Renal cortex interstitium (tissue), 15 donors: ENCODE measurements at places on chromosomes 4 and X.

- no peak for DNase-seq
Measured at GRCh38 chr4:156019246-156019645, 65.6 kb upstream of the CTSO start.

DNA sequence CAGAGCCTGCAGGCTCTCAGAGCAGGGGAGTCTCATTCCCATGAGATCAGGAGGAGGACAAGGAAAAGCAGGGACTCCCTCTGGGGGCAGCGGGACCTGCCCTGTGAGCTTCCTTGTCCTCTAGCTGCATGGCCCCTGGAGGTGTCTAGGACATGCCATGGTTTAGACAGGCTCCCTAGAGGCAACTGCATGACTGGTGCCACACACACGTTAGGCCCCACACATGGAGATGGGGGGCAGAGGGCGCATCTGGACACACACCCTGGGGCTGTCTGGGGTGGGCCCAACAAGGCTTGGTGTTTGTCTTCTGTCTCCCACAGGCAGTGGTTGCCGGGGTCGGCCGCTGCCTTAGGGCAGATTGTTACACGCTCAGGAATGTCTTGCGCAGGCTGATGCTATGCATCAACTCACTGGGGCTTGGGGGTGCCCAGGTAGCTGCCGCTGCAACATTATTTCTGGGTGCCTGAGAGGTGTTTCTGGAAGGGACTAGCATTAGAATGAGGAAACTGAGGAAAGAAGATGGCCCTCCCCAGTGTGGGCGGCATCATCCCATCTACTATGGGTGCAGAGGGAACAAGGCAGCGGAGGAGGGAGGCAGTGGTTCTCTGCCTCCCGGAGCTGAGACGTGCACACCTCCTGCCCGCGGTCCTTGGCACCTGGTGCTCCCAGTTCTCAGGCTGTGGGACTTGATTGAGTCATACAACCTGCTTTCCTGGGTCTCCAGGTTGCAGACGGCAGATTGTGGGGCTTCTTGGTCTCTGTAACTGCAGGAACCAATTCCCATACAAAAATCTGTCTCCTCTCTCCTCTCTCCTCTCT lies 32.1 kb upstream of the GPR78 start:
- DNase-seq, result no peak

GRCh38 chr4:139972305-139972704 lies 181.7 kb downstream of the MAML3 start:
- DNase-seq, result no peak

DNA sequence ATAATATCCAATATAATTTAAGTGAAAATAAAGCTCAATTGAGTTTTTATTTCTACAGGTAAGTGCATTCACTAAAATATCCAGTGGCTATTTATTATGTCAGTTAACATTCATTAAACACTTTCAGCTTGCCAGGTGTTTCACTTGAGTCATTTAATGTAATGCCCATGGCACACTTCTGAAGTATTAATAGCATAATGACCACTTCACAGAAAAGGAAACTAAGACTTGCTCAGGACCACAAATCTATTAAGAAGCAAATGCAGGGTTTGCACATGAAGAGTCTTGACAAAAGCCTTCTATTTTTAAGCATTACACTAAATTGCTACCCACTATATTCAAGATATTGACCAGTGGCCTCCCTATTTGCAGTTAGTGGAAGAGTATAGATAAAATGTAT lies 612.7 kb downstream of the KCTD8 start:
- DNase-seq, result no peak

DNA sequence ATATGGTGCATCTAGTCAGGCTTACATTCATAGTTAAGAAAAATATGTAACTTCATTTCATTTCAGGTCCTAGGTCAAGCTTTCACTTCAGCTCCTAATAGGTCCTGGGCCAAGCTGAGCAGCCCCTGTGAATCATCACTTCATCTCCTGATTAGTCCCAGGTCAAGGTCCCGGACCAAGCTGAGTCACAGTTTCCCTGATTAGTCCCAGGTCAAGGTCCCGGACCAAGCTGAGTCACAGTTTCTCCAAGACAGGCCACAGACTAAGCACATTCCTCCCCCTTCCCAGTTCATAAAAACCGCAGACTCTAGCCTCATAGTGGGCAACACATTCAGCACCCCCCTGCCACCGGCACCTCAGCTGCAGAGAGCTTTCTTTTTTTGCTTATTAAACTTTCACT lies 1331.8 kb downstream of the PCDH19 start:
- DNase-seq, result no peak

DNA sequence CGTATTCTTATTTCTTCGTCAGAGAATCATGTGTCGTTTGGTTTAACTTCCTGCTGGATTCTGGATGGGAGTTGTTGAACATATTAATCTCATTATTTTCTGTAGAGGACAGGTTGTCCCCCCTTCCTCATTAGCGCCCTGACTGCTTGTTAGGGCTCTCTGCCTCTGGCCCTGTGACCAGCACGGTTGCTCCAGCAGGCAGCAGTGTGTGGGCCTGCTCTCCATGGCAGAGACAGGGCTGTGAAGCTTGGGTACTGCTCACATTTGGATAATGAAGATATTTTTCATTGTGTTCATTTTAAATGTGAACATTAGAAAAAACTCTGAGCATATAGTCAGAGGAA lies 102.7 kb downstream of the KLHL8 start:
- no peak for DNase-seq

DNA sequence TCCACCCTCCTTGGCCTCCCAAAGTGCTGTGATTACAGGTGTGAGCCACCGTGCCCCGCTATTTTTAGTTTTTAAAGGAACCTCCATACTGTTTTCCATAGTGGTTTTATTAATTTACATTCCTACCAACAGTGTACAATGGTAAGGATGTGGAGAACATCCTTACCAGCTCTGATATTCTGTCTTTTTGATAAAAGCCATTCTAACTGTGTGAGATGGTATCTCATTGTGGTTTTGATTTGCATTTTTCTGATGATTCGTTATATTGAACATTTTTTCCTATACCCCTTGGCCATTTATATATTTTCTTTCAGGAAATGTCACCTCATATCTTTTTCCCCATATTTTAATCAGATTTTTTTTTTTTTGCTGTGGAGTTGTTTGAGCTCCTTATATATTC lies 14.2 kb upstream of the TLR2 start:
- no peak for DNase-seq

DNA sequence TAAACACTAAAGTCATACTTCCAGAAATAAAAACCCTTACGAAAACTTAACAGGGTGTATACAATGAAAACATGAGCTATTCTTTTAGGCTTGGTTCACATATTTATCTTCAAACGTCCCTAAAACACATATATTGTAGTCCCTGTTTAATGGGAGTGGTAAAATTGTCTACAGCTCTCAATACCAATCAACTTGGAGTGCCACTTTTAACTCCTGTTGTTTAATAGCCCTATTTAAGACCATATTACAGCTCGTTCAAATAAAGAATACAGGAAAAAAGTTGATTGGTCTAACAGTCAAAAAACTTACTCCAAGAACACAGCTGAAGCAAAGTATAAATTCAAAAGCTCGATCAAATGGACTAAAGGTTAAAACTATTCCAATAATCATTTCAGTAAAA lies 3.9 kb downstream of the UBE2D3 start:
- DNase-seq, result no peak

- no peak for DNase-seq
Measured at GRCh38 chr4:145786261-145786660, 106.3 kb downstream of the C4orf51 start.

- no peak for DNase-seq
Measured at GRCh38 chr4:141464366-141464765, 172.0 kb upstream of the IL15 start.

DNA sequence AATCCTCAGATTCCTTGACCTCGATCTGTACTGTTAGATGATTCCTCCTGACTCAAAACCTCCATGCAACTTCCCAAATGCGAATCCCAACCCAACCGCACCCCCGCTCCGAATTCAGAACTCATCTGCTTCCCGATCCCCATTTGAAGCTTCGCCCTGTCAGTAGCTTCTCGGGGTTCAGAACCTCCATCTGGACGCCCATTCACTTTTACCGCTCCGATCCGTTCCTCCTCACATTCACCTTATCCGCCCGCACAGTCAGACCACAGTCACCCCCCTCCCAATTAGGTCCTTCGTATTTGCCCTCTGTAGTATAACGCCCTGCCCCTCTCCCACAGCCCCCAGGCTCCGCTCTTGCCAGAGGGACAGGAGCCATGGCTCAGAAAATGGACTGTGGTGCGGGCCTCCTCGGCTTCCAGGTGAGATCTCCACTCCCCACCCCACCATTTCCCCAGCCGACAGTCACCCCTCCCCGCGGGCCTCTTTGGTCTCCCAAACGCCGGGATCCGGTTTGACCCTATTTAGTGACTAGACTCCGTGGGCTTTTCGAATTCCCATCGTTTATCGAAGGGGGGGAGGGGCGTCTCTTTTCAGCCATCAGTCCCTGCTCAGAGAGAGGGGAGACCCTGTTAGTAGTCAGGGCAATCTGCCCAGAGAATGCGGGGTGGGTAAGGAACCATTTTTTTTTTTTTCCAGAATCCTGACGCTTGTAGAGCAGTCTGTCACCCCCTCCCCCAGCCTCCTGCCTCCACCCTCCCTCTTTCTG lies 691 bp downstream of the MAGED1 start:
- DNase-seq, result peak; percentile 44

DNA sequence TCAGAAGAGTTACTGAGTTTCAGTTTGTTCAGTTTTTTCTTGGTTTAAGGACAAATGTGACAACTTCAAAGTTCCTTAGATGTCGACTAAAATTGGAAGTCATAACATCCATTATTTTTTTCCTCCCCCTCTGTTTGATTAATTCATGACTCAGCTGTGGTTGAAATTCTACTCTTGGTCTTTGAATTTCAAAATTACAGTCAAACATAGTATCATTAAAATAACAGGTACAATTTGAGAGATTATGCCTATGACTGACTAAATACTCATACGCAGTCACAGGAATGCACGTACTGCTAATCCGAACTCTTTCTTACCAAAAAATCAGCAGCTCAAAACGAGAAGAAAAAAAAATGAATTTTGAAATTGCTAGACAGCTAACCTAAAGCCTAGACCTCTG lies 1434.8 kb downstream of the RAPGEF2 start:
- DNase-seq, result no peak

- no peak for DNase-seq
Measured at GRCh38 chr4:13539619-13540445, 4.5 kb downstream of the NKX3-2 start.

DNA sequence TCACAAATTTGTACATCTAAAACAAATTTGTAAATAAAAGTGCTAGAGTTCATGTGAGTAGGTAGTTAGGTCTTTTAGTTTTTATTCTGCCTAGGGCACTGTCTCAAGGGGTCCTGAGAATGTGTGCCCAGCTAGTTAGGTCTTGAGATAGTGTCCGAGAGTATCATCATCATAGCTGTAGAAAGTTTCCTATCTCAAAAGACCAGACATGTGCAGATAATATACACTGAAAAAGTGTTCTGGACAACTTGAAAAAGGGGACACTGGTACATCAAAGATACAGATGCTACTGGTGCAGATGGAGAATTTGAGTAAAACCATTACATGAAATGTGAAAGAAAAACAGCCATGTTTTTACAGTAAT lies 1.8 kb upstream of the ZCCHC4 start:
- no peak for DNase-seq

GRCh38 chr4:58301376-58301999 lies 1191.3 kb upstream of the IGFBP7 start:
- DNase-seq, result no peak

GRCh38 chr4:1400831-1401408 lies 5.3 kb downstream of the NKX1-1 start:
- no peak for DNase-seq

- DNase-seq, result no peak
Measured at GRCh38 chr4:76201276-76201675, 12.3 kb downstream of the SCARB2 start.

DNA sequence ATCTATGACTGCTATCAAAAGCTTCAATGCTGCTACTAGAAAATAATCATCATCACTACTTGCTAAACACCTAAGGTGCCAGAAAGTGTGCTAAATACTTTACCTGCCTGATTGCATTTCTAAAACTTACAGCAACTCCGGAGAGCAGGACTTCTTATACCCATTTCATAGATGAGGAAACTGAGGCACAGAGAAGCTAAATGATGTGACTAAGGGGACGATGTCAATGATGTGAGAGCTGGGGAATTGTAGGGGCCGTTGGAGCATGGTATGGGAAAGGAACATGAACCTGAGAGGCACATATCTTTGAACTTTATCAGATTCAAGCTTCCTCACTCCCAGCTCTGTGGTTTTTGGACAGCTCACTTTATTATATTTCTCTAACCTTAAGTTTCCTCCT lies 38.7 kb downstream of the CCKAR start:
- DNase-seq, result no peak

- DNase-seq, result no peak
Measured at GRCh38 chr4:141117935-141118334, 15.3 kb downstream of the RNF150 start.

DNA sequence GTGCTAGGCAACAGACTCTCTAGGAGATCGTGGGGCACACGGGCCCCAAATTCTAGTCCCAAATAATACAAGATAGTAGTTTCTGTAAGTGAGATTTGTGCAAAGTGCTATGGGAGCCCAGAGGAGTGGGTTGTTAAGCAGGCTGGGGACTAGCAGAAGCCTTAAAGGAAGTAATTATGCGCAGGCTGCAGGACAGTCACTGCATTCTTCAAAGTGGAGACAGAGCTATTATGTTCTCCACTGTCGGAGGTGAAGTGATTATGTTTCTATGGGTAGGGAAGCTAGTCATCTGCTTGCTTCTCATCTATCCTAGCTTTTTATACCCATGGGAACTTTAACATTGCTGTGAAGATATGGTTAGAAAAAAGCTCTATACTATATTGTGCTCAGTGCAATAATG lies 154.2 kb downstream of the CPE start:
- no peak for DNase-seq

- no peak for DNase-seq
Measured at GRCh38 chr4:180993244-180993836, 1249.9 kb upstream of the TENM3 start.

DNA sequence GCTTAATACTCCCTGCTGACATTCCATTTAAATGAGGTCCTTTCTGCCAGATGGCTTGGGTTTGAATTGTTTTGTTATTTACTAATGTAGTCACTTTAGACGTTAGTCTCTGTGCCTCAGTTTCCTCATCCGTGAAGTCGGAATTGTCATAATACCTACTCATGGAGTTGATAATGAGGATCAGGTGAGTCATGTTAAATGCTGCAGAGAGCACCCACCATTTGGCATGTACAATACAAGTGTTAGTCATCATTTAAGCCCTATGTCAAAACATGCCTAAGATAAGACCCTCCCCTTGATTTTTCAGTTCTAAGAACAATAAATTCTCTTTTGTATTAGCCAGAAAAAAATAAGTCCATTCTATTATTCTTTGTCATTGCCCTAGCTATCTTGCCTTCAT lies 534.8 kb upstream of the HTR2C start:
- no peak for DNase-seq

- DNase-seq, result no peak
Measured at GRCh38 chr4:93897559-93897958, 69.0 kb downstream of the ATOH1 start.

DNA sequence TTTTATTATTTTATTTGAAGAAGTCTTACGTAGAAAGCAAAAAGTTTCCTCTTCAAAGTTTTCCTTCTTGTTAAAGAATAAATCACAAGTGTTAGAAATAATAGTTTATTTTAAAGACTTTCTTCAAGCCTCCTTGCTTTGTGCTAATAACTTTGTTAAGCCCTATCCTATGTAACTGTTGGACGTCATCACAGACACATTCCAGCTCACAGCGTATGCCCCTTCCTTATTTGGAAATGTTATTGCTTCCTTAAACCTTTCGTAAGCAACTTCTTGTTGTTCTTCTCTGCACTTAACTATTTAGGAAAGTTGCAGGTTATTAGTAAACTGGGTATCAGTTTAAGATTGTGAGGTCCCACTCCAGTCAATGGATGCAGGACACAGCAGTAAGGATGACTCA lies 7.6 kb upstream of the SRD5A3 start:
- DNase-seq, result no peak

GRCh38 chr4:84232309-84233095 lies 266.6 kb downstream of the NKX6-1 start:
- no peak for DNase-seq
